ENCODE measurements at places on chromosomes 13 and 19.
A peak's percentile ranks its signal among the peaks of the same experiment; 100 is the strongest.

DNA sequence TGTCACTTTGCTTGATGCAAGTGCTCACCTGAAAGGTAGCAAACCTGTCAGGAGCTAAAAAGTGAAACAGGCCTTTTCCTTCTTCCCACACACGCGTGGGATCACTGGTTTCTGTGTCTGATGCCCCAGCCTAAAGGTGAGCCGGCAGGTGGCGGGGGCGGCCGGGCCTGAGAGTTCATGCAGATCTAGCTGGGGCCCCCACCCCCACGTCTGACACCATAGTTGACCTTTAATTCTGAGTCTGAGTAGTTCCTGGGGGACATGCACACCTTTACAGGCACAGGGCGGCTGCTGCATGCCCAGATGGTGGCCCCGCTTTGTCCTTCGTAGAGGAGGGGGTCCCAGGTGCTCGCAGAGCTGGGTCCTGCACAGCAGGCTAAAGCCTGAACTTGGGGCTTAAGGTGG lies 345.3 kb downstream of the TEX29 start:
- no peak for DNase-seq

DNA sequence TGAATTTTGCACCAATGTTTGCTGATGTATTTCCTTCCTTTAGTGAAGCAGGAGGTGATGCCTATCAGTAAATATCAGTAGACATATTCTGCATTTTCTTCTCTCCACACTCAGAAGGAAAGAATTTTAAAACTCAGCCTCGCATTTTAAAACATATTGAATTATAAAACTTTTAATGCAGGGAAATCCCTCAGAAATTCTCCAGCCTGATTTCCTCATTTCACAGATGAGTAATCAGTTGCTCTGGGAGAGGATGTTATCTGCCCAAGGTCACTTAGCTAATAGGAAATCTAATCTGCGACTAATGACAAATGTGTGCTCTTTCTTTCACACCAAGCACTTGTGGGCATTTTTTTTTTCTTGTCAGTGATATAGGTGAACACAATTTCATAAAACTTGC lies 320.6 kb downstream of the ITGBL1 start:
- no peak for DNase-seq

- DNase-seq = no peak
Observed at GRCh38 chr13:101717353-101717752, 264.9 kb downstream of the ITGBL1 start.

GRCh38 chr13:63209330-63210017 lies 1793.8 kb upstream of the PCDH20 start:
- DNase-seq = no peak

DNA sequence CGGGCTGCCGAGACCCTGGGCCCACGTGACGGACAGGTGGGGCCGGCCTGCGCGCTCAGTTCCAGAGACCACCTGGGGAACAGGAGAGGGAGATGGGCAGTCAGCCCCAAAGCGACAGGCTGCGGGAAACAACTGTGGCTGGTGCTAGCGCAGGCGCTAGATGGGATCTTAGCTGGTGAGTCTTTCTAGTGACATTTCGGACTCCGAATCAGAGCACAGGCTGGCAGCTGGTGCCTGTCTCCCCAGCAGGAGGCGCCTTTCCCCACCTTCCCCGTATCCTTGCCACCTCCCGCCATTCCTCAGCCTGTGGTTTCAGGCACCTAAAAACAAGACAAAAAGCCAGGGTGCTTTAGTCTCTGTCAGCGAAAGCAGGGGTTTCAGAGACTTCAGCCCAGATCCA lies 19.4 kb upstream of the RANBP3 start:
- no peak for DNase-seq

GRCh38 chr13:97423300-97424045 lies 10.5 kb upstream of the RAP2A start:
- no peak for DNase-seq

DNA sequence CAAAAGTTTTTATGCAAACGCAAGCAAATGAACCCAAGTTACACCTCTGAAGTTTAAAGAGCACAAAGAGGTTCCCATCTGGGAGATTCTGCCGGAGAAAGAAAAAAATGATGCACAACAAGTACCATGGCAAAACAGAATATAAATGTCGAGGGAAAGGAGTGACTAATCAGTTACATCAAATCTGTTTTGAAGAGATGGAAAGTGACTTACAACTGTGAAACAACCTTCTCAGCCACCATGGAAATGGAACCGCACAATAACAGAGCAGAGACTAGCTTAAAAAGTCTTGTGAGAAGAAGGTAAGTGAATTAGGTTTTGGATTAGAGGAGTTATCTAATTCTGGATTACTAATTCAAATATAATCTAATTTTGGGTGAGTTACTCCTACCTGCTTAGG lies 2.4 kb downstream of the HSPH1 start:
- no peak for DNase-seq

DNA sequence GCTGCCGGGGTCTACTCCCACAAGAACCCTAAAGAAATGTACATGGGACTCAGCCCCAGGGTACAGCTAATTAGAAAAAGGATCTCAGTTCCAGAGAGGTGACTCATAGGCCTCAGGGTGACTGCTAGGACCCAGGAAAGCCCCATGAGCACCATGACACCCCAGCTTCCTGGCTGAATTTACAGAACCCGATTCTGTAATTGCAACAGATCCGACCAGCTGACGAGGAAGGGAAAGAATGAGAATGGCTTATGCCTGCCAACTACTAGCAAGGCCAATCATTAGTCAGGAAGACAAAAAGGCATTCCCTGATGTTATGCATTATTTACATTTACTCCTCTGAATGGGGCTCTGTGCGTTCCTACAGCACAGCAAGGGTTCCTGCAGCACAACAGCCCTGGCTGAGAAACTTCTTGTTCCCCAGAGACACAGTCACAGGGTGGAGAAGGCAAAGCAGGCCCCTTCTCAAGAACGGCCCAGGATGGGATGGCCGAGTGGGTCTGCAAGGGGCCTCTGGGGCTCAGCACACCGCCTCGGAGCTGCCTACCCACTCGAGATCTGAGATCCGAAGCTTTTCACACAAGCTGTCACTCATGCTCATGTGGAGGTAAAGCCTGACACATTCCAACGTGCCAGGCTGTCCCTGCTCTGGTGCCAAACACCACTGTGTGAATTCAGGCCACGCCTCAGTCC lies 27.2 kb downstream of the PBX4 start:
- DNase-seq = peak; percentile 87
